ENCODE measurements at places on chromosomes 16 and 17. TPM values are rescaled to one million over a fixed set of nuclear protein-coding genes. Genes with fewer than 3 reads are reported as not detected.

The LITAFD gene
- total RNA-seq, result not detected

The KRTAP4-4 gene
- not detected for total RNA-seq

The ADAM11 gene
- 2.9 TPM for total RNA-seq

The DRC7 gene
- total RNA-seq, result not detected

The FBXW10 gene
- not detected for total RNA-seq

The DBNDD1 gene
- total RNA-seq, result 69.9 TPM

The COPZ2 gene
- not detected for total RNA-seq

The KRTAP9-2 gene
- not detected for total RNA-seq

- H3K27ac ChIP-seq, result no peak overlapping the region
- H3K27me3 ChIP-seq, result no peaks in the 10 kb centered on the region
- no peaks in the 10 kb centered on the region for H3K36me3 ChIP-seq
- no peaks in the 10 kb centered on the region for H3K4me1 ChIP-seq
- DNase-seq, result no peak
Observed at GRCh38 chr17:11331547-11332513, 90.8 kb downstream of the SHISA6 start.

- no peaks in the 10 kb centered on the region for H3K36me3 ChIP-seq
- no peaks in the 10 kb centered on the region for H3K4me1 ChIP-seq
- no peak for DNase-seq
- no peak overlapping the region for H3K4me3 ChIP-seq
- H3K27ac ChIP-seq, result no peak overlapping the region
Observed at GRCh38 chr17:57565176-57565575, 179.9 kb downstream of the CCDC182 start.

GRCh38 chr17:6994118-6994598 is 1.7 kb upstream of the ALOX12 start:
- H3K4me3 ChIP-seq, result no peak overlapping the region
- no peak for DNase-seq
- H3K36me3 ChIP-seq, result no peaks in the 10 kb centered on the region
- H3K27ac ChIP-seq, result no peak overlapping the region
- peaks cover 39% of the 10 kb centered on the region for H3K27me3 ChIP-seq

DNA sequence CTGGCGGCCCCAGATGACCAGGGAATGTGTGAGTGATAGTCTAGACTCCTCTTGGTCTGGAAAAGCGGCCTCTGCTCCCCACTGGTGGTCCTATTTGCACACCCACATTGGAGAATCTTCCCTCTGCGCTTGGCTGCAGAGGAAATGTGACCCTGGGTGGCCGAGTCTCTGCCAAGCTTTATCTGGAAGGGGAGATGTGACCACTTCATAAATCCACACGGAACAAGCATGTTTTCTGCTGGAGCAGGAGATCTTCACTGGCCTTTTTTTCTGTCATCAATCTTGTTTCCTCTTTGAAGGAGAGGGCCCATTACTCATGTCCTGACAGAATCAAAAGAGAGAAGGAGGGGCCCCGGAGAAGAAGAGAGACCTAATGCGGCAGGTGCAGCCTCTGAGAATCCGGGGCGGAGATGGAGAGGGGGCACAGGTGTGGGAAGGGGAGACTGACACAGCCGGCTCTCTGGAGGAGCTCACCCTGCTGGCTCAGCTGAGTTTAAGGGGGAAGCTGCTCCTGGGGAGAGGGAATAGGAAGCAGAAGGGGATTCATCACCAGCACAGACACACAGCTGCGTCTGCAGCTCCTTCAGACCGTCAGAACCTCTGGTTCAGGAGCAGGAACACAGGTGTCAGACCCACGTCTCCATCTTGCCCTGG is 116.3 kb downstream of the SOX9 start:
- H3K4me1 ChIP-seq, result peaks cover 11% of the 10 kb centered on the region
- no peak for DNase-seq
- no peaks in the 10 kb centered on the region for H3K36me3 ChIP-seq
- H3K27me3 ChIP-seq, result no peaks in the 10 kb centered on the region
- H3K4me3 ChIP-seq, result no peak overlapping the region

DNA sequence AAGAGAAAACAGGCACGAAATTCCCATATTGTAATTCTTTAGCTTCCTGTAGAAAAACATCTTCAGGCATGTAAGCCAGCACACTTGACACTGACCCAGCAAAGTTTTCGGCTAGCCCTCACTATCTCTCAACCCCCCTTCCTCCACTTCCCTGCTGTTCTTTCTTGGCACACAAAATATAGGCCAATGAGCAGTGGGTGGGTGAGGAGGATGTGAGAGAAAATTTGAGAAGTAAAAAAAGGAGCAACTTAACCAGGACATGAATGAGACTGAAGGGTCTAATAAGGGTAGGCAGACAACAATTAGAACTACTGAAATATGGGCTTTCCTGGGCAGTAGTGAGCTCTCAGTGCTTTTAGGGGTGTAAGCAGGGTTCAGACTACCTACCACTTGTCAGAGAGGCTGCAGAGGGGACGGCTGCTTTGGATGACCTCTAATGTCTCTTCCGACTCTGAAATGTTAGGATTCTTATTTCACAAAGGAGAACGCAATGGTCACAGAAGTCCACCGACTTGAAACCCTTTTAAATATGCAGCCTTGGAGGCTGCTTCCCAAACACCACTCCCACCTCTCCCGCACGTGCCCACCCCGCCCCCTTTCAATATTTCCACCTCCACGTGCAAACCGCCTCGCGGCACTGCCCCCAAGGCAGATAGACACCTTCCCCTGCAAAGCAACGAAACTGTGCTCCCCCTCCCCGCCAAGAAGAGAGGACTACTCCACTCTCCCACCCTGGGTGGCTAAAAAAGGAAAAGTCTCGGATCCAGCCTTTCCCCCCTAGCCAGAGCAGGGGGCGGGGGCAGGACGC is 889 bp downstream of the MBTD1 start:
- peak overlapping the region; percentile 98 for H3K27ac ChIP-seq
- peak overlapping the region; percentile 89 for H3K4me3 ChIP-seq
- H3K4me1 ChIP-seq, result peaks cover 1% of the 10 kb centered on the region
- peaks cover 35% of the 10 kb centered on the region for H3K36me3 ChIP-seq

DNA sequence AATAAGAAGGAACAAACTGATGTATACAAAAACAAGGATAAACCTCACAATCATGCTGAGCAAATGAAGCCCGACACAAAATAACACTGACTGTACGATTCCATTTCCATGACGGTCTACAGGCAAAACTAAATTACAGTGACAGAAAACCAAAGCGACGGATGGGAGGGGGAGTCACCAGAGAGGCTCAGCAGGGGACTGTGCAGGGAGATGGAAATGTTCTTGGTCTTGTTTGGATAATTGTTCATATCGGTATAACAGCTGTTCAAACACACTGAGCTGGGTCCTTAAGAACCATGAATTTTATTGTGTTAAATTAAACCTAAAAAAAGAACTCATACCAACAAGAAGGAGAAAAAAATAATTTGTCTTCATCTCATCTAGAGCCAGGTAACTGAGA is 97.8 kb downstream of the NXN start:
- H3K27ac ChIP-seq, result no peak overlapping the region
- H3K27me3 ChIP-seq, result no peaks in the 10 kb centered on the region
- no peak overlapping the region for H3K4me3 ChIP-seq
- no peaks in the 10 kb centered on the region for H3K36me3 ChIP-seq
- peaks cover 2% of the 10 kb centered on the region for H3K4me1 ChIP-seq
- no peak for DNase-seq

DNA sequence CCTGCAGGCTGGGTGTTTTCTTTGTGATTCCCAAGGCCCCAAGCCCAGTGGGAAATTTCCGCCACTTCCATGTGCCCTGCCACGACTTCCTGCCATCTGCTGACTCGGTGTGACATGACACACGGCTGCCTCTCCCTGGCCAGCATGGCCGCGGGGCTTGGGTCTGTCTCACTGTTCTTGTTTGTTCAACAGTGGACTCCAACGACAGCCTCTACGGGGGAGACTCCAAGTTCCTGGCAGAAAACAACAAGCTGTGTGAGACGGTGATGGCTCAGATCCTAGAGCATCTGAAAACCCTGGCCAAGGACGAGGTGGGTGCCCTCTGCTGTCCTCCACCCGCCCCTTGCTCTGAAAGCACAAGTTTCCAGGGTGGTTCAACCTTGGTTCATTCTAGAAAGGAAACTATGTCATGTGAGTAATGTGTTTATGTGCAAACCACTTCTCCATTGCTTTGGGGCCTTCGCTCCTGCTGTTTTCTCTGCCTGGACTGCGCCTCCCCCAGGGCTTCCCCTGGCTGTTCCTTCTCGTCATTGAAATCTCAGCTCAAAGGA is 26.8 kb downstream of the KNOP1 start:
- H3K36me3 ChIP-seq, result peaks cover 7% of the 10 kb centered on the region
- DNase-seq, result no peak
- H3K27me3 ChIP-seq, result no peaks in the 10 kb centered on the region
- no peak overlapping the region for H3K27ac ChIP-seq
- H3K4me1 ChIP-seq, result no peaks in the 10 kb centered on the region

DNA sequence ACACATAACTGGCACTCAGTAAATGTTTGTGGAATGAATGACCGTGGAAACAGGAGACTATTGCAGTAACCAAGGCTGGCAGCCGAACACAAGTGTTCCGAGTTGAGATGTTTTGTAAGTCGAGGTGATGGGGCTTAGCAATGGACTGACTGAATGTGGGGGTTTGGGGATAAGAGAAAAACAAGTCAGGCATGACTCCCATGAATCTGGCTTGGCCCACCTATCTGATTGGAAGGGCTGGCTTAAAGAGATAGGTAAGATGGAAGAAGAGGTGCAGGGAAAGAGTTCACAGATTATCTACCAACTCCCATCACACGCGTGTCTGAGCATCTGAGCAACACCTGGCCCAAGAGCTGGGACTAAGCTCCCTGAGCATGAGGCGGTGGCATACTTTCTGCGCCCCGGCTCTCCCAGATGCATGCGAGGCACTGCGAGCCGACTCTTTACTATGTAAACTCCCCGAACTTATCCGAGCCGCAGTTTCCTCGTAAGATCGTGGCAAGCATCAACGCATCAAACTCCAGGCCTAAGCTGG is 539 bp downstream of the IFT20 start:
- no peaks in the 10 kb centered on the region for H3K36me3 ChIP-seq
- H3K4me1 ChIP-seq, result peaks cover 7% of the 10 kb centered on the region
- peak overlapping the region; percentile 67 for H3K27ac ChIP-seq
- no peak for DNase-seq
- H3K4me3 ChIP-seq, result peak overlapping the region; percentile 87

DNA sequence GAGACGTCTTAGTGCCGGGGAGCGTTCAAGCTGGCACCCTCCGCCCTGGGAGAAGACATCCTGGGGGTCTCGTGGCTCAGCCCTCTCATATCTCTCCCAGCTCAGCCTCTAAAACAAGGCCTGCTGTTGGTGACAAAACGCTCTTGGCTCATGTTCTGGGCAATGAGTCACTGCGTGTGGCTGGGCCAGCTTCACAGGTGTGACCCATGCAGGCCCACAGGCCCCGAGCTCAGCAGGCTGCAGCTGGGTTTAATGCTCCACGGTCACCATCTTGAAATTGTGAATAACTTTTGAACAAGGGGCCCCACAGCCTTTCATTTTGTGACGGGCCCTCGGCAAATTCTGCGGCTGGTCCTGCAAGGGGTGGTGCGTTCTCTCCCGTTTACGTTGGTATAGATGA is 22.4 kb downstream of the GAA start:
- H3K36me3 ChIP-seq, result no peaks in the 10 kb centered on the region
- H3K4me1 ChIP-seq, result no peaks in the 10 kb centered on the region
- no peak overlapping the region for H3K4me3 ChIP-seq
- H3K27me3 ChIP-seq, result no peaks in the 10 kb centered on the region
- DNase-seq, result no peak

- no peaks in the 10 kb centered on the region for H3K36me3 ChIP-seq
- H3K4me3 ChIP-seq, result no peak overlapping the region
- H3K27me3 ChIP-seq, result no peaks in the 10 kb centered on the region
Observed at GRCh38 chr17:36152639-36153120, 23.8 kb downstream of the TBC1D3B start.

DNA sequence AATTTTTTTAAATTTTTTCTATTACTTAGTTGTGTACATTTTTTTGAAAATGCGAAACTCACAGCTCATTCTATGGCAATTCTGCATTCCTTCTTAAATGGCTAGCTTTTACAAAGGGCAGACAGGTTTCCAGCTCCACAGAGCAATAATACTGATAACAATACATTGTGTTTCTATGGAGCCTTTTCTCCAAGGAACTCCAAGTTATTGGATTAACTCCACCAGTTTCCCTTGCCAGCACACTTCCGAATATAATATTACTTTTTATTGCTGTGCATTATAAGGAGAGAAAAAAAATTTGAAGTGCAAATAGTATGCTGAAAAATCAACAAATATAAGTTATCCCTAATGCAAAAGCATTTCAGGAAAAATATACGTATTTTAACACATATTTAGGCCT is 127.5 kb upstream of the PSMD7 start:
- no peak overlapping the region for H3K4me3 ChIP-seq
- no peaks in the 10 kb centered on the region for H3K4me1 ChIP-seq
- no peaks in the 10 kb centered on the region for H3K36me3 ChIP-seq
- DNase-seq, result no peak
- H3K27ac ChIP-seq, result no peak overlapping the region

DNA sequence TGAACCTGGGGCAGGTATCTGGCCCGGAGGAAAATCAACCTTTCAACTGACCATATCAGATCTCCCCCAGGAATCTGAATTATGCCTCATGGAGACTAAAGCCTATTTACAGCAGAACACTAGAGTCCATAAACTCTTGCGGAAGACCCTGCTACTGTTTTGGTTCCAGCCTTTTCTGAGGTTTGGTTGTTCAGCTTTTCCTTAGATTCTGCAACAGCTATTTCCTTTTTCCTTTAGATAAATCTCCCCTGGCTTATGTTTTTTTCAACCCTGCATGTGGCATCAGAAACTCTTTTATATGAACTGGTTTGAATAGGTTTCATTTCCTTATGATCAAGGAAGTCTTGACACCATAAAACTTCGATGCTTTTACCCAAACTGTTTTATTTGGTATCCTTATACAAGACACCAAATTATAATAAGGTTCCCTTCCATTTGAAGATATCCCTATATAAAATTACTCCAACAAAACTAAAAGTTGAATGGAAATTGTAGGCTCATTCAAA is 13.1 kb downstream of the SPOP start:
- H3K27me3 ChIP-seq, result no peaks in the 10 kb centered on the region
- H3K36me3 ChIP-seq, result 0 out of 2 replicates have a peak, but pooled peaks cover 2% of the 10 kb centered on the region
- no peaks in the 10 kb centered on the region for H3K4me1 ChIP-seq
- no peak overlapping the region for H3K27ac ChIP-seq
- DNase-seq, result no peak

GRCh38 chr16:8908810-8909468 is 26.8 kb downstream of the LITAFD start:
- H3K4me3 ChIP-seq, result no peak overlapping the region
- no peak overlapping the region for H3K27ac ChIP-seq
- H3K36me3 ChIP-seq, result peaks cover 37% of the 10 kb centered on the region

All from H1 (cell line).